ENCODE measurements at places on chromosomes 7 and 10.
A peak's percentile ranks its signal among the peaks of the same experiment; 100 is the strongest.

DNA sequence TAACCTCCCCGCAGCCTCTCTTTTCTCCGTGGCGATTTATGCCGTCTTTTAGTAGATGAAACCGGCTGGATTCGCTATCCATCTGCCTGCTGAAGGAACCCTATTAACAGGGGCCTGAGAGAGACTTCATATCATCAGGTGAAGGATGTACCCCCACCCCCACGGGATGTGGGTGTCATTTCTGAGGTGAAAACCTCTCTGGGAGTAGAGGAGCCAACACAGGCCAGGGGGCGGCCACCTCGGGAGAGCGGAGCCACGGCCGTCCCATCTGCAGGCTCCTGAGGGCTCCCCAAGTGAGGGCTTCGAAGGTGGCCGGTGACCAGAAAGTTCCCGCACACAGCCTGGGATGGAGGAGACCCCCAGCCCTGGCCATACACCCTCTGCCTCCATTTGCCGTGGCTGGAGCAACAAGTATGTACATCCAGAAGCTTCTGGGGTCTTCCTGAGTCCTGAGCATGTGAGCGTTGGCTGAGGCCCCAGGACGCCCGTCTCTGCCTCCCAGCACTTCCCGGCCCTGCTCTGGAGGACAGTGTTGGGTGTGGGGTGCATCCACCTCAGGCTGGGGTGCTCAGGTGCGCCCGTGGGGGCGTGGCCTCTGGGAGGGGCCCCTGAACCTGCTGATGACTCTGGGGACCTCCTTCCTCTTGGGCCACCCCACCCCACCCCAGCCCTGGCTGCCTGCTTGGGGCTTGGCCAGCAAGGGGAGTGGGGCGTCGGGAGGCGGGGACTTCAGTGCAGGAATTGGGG lies 84.7 kb downstream of the NKX6-2 start:
- no peak for DNase-seq

DNA sequence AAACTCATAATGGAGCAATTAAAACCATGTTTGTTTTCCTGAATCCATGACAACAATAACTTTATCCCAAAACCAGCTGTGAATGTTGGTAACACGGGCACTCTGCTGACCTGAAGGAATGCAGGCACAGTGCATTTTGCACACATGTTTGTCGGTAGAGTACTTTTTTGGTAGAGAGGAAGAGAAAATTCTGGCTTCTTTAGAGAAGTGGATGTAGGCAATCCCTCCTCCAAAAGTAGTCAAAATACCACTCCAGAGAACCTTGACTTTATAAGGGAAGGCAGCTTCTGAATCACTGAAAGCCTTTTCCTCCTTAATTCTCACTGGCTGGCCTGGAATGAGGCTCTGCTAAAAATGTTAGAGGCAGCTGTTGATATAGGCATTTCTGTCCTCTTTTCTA lies 15.8 kb upstream of the ACTA2 start:
- DNase-seq, result no peak

- DNase-seq, result no peak
Observed at GRCh38 chr7:149780636-149781419, 7.4 kb upstream of the ZNF467 start.

DNA sequence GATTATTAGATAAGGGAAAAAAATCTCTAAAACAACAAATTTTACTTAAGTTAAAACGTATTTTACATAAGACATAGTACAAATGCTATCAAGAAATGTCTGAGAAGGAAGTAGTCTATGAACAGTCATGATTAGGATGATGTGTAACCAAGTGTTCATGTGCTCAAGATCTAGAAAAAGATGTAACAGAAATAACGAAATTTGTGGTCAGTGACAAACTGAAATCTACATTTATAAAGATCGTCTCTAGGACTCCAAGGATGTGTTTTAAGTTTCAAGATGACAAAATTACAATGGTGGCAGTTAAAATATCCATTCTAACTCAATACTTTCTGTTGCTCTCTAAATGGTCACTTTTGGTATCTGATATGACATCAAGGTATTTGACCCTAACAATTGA lies 17.2 kb downstream of the PPP3CB start:
- no peak for DNase-seq

- DNase-seq, result no peak
Observed at GRCh38 chr7:102916426-102916825, 3.6 kb downstream of the LRRC17 start.

DNA sequence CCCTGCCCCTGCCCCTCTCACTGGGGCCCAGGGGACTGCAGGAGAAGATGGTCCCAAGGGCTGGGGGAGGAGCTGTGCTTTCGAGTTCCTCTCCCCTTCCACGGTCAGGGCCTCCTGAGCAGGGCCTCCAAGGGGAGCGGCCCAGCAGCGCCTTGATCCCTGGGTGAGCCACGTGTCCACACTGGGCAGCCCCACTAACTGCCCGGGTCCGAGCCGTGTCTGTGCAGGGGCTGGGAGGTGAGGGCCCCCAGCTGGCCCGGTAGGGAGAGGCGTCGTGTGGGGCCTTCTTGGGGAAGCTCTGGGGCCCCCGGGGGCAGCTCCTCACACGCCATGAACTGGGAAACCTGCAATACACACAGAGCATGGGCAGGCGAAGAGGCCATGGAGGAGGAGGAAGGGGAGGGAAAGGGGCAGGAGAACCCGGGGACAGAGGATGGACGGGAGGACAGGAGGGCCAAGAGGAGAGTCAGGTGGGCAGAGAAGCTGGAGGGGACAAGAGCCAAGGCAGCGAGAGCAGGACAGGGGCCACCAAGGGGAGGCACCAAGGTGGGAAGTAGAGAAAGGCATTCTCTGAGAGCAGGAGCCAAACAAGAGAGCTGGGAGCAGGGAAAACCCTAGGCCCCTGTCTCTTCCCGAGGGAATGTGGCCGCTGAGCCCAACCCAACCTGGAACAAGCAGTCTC lies 32.8 kb downstream of the KCNH2 start:
- DNase-seq, result no peak

DNA sequence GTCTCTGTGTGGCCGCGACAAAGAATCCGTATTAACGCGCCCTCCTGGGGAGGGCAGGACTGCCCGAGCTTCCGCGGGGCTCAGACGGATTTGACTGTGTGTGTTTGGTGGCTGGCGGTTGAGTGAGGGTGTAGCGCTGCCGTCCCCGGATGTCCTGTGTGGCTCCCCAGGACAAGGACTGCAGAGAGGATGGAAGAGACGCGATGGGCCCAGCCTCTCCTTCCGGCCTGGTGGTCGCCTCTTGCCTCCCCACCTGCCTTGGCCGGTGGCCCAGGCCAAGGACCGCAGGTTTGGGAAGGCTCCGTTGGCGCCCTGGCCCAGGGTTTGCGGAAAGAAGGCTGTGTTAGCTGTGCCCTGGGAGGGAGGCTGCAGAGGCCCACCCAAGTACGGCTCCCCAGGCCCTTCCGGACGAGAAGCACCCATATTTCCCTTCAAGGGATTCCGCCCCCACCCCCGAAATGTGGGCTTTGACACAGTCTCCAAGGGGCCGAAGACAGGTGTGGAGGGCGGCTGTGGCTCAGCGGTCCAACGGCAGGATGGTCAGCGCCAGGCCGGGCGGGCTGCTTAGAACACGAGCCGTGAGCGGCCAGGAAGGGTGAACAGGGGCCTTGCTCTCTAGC lies 2.3 kb downstream of the UNCX start:
- peak; percentile 12 for DNase-seq

DNA sequence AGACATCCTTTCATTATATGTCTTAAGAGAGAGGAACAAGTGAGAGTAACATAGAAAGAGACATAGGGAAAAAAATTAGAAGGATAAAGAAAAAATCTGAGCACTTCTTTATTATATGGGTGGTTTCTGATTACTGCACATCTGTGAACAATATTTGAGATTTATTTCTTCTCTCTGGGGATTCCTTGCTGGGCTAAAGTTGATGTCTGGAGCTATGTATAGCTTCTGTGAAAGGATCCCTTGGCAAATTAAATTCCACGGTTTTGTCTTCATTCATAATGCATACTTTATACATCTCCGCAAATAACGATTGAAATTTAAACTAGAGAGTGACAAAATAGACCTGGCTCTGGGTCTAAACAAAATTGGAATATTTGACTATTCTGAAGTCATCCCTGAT lies 232.2 kb upstream of the CTBP2 start:
- DNase-seq, result no peak

GRCh38 chr10:88843171-88843570 lies 8.5 kb downstream of the ANKRD22 start:
- DNase-seq, result no peak

GRCh38 chr10:79145174-79145483 lies 76.4 kb downstream of the ZMIZ1 start:
- no peak for DNase-seq

Measured in activated CD4-positive, alpha-beta T cell treated with anti-CD3 and anti-CD28 coated beads, Interleukin-2, amount 10 ng/mL, durations not matched to agents 7 days and 5 days (primary cell).